ENCODE measurements at places on chromosomes 1 and 21. TPM values are rescaled to one million over a fixed set of nuclear protein-coding genes. Genes with fewer than 3 reads are reported as not detected.
A peak's percentile ranks its signal among the peaks of the same experiment; 100 is the strongest.

DNA sequence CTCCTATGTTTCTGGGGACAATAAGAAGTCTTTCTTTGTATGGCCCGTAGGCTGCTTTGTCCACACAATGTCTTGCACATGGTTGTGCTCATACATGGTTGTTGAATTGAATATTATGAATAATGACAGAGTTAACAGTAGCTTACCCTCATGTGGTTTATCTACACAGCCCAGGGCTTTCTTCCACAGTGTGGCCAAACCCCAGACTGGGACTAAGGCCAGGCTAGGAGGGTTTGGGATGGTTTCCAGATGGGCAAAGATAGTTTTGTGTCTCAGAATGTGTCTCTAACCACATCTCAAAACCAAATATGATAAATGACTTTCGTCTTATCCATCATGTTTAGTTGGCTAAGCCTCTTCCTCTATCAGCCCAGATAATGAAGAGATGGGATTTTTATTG lies 65.2 kb downstream of the CACNA1E start:
- DNase-seq, result no peak

DNA sequence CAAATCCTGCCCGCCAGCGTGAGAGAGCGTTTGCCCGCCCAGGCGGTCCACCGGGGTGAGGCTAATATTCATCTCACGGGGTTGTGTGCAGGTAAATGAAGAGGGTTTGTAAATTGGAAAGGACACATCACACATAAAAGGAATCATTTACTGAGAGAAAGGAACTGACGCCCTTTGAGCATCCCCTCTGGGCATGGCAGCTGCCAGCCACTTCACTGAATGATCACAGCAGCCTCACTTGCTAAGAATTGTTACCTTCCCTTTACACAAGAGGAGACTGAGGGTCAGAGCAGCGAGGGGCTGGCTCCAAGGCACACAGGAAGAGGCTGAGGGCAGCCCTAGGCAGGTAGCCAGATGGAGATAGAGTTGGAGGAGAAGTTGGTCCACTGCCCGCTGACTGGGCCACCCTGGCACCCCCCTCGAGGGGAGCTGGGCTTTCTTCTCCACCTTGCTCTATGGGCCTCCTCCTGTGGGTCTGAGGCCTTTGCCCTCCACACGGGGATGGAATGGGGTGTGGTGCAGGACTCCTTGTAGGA lies 96.0 kb downstream of the FOXD2 start:
- DNase-seq, result no peak

DNA sequence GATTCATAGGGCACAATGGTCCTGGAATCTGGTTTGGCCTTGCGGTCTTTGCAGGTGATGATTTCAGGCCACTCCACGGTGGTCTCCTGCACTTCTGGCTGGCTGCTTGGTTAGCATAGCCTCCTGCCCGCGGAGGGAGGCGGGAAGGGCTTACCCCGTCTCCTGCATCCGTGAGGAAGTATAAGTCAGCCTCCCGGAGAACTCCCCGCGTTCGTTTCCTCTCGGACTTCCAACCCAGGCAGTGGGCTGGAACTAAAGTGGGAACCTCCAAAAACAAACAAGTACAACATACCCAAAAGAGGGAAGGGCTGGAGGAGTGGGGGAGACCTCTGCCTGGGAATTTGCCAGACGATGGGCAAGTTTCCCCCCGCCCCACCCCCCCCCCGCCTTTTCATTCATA lies 939 bp upstream of the CCN1 start:
- DNase-seq, result no peak

DNA sequence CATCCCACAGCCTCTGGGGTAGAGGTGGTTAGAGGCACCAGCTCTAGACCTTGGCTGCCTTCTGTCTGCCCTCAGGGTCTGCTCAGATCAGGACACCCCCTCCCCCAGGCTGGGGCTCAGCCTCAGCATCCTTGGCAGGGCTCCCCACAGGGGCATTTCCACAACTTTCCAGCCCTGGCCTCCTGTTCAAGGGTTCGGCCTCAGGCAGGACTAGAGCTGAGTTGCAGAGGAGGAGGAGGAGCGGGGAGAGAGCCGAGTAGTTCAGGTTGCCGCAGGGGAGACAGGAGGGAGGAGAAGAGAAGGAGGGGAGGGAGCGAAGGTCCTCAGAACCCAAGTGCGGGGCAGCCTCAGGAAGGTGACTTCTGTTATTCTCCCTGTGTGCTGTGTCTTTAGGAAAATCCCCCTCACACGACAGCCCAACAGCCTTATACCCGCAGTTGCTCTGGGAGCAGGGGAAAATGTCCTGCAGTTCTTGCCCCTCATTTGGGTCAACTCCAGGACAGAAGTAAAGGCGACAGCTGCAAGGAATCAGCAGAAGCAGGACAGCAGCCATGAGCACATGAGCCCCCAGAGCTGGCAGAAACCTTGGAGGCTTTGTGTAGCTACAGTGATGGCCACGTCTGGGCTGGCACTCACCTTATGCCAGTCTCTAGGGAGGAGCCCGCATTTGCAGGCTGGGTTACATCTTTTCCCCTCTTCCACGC lies 46.5 kb upstream of the TENT5B start:
- DNase-seq, result no peak

- no peak for DNase-seq
These were observed 93.6 kb upstream of the ACTRT2 start for GRCh38 chr1:2927393-2928360.

GRCh38 chr1:202049129-202049528 lies 38.7 kb downstream of the ELF3 start:
- DNase-seq, result no peak

DNA sequence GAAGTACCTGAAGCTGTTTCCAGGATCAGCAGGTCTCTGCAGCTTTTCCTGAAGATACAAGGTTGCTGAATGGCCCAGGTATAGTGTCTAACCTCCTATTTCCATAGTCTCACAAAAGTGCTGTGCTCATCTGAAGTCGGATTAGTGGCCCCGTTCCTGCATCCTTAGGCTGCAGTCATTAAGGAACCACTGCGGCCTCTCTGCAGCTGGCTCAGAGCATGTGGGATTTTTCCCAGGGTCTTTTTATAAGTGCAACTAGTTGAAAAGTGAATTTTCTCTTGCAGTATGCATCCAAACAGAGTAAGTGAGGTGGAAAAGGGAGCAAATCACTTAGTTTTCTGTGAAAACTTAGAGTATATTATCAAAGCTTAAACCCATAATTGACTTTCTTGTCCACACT lies 565.3 kb upstream of the NEGR1 start:
- DNase-seq, result no peak

- DNase-seq, result no peak
These were observed 37.9 kb downstream of the SLX9 start for GRCh38 chr21:44977616-44978340.

- DNase-seq, result no peak
These were observed 30.1 kb upstream of the EPS15 start for GRCh38 chr1:51549016-51549619.

GRCh38 chr21:36589352-36589971 lies 109.5 kb upstream of the SIM2 start:
- DNase-seq, result no peak

DNA sequence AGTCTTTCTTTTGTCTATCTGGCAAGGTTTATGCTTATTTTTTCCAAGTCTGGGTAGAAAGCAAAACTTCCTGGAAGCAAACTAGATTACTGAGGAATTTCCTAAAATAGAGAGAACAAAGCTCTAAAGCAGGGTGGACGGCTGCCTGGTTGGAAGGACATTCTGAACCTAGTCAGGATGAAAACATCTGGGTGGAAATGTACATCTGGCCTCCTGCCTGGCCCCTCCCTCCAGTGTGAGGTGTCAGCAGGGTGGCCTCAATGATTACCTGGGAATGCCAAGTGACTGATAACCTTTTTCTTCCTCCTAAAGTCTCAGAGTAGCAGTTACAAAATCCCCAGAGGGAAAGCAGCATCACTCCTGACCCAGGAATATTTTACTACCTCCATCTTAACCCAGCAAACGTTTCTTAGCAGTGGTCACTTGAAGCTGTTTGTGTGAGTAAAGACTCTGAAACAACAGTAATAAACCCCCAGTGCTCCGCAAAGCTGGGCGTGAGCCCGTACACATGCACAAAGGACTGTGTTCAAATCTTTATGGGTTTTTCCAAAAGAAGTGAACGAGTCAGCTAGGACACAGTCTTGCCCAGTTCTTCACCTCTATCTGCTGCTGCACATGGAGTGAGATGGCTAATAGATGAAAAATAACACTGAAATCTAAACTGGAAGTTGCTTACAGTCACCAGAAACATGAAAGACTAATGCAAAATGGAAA lies 18.9 kb downstream of the ANGPTL7 start:
- DNase-seq, result no peak

- DNase-seq, result no peak
These were observed 51.9 kb upstream of the LPAR3 start for GRCh38 chr1:84944767-84945486.

GRCh38 chr1:182304218-182304617 lies 87.4 kb downstream of the GLUL start:
- no peak for DNase-seq

DNA sequence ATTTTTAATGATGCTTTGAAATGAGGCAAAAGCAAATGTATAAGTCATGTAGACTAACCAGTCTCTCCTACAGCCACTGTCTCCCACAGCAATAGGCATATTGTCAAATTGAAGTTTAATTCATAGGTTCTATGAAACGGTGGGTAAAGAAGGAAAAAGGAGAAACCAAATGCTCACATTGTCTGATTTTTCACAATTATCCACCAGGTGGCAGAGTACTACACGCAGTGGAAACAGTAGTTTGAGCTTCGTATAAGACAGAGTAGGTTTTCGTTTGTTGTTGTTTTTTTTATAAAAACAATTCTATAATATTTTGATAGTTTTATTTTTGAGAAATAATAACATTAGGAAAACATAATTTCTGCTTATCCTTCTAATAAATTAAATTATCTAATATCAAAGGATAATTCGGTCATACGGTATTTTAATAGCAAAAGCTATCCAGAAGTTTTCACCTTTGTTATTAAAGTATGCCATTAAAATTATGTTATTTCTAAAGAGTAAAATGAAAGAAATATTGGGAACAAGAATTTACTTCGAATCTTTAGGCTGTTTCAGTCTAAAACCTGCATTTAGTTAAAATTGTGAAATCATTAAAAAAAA lies 39.1 kb downstream of the TYW3 start:
- no peak for DNase-seq

- no peak for DNase-seq
These were observed 188.2 kb upstream of the LYPLAL1 start for GRCh38 chr1:218985424-218985984.

GRCh38 chr1:67834246-67834877 lies 1.1 kb upstream of the GNG12 start:
- DNase-seq, result no peak

- DNase-seq, result no peak
These were observed at the start of gene TFF1 for GRCh38 chr21:42366292-42367010. TFF1 (minus strand) TSS chr21:42366535; CDS start chr21:42366495, 40 bp downstream.

DNA sequence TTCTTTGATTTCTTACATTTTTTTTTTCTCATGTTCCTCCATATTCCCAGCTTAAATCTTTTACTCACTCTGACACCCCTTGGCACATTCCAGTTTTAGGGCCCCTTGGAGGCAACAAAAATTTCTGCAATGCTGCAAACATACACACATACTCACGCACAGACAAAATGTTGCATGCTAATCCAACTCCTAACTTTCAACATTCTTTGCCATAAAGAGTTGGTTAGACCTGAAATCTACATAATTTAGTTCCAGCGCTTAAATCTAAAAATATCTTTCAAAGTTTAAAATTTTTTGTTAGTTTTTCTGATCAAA lies 103.9 kb downstream of the PTPN14 start:
- no peak for DNase-seq

- peak; percentile 82 for DNase-seq
These were observed 30.1 kb upstream of the IFNAR2 start for GRCh38 chr21:33199516-33200217.

DNA sequence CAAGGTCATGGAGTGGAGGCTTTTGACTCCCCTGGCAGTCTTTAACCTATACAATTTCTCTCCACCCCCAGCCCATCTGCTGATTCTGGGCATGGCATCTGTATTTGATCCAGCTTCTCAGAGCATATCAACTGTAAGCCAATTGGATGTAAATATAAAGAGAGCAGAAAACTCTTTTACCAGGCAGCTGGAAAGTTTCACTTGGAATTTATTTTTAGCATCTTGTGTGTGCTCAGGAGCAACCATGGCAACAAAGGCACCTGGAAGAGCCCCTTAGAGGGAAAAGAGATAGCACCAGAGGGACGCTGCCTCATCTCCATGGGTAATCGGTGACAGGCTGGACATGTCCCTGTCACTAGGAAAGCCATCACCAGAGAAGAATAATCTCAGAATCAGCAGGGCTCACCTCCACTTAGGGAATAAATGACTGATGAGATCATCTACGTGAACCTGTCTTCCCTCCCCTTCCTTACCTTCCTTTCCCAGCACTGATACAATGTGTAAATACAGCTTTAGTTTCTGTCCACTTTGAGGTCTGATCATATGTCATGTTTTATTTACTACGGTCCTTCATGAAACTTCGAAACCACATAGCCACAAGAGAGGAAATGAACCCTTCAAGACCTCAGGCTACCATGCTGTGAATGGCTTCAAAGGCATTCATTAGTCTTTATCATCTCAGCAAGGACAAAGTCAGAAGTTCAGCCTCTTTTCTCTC lies 25.3 kb upstream of the SIPA1L2 start:
- DNase-seq, result no peak

GRCh38 chr1:201894343-201895119 lies 5.8 kb downstream of the SHISA4 start:
- DNase-seq, result no peak

DNA sequence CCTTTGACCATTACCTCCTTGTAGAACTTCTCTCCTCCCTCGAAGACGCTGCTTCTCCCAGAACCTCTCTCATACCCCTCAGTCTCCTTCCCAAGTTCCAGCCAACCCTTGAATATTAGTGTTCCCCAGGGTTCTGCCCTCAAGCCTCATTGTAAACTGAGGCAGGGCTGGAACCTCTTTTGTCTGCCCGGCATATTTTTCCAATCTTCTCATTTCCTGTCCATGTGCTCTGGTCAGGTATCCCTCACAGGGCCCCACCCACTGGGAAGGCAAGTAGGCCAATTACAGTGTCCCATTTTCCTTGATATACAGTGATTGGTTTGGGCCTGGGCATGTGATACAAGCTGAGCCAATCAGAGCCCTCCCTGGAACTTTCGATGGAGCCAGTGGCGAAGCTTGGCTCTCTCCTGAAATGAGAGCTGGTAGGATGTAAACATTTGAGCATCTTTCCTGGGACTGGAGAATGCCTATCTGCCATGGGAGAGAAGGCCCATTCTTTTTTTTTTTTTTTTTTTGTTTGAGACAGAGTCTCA lies 57.1 kb upstream of the ID3 start:
- DNase-seq, result no peak

Gene FLG
- 2,889 TPM for total RNA-seq

Gene DNM3
- total RNA-seq, result 11.7 TPM

Gene TSSK3
- total RNA-seq, result 2.7 TPM

Gene CYP4A11
- 0.32 TPM for total RNA-seq

Gene ADGRL2
- 53.4 TPM for total RNA-seq

Gene RHBDL2
- total RNA-seq, result 10.6 TPM

Gene IL20
- total RNA-seq, result 1.4 TPM

Gene WDTC1
- 59.6 TPM for total RNA-seq

Gene HSD3B1
- total RNA-seq, result 2.9 TPM

Gene SPRR2A
- total RNA-seq, result not detected

Gene PRPF38A
- total RNA-seq, result 13.0 TPM

Gene FAM72A
- 4.7 TPM for total RNA-seq

Gene IFFO2
- total RNA-seq, result 515 TPM

Gene ZNF695
- total RNA-seq, result 0.70 TPM

Gene HSD3B2
- total RNA-seq, result not detected

Gene RPF1
- total RNA-seq, result 40.1 TPM

Gene FAM72C
- total RNA-seq, result 1.0 TPM

Gene CA6
- 49.2 TPM for total RNA-seq
